ENCODE measurements at places on chromosomes 5 and 9.

DNA sequence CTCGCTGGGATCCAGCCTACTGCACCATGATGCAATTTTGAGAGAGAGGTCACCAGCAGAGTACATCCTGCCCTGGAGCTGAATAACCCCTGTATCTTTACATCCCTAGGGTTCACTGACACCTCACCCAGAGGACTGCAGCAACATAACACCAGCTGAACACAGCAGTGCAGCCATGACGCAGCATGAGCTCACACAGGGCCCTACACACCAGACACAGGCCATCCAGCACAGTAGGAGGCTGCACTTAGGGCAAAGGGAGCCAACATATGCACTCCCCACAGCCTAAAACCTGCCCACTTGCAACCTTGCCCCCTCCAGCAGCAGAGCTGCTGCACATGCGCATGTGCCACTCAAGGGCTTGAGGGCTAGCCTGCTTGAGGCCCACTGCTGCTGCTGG lies 157.3 kb upstream of the SMARCA2 start:
- no peak for DNase-seq

DNA sequence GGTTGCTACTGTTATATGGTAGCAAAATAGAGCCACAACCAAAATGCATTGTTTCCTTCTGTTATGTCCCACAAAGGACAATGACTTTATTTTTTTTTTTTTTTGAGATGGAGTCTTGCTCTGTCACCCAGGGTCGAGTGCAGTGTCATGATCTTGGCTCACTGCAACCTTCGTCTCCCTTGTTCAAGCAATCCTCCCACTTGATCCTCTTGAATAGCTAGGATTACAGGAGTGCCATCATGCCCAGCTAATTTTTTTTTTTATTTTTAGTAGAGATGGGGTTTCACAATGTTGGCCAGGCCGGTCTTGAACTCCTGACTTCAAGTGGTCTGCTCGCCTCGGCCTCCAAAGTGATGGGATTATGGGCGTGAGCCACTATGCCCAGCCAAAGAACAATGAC lies 527.7 kb upstream of the SGCD start:
- no peak for DNase-seq

GRCh38 chr5:158224253-158224652 lies 365.3 kb upstream of the CLINT1 start:
- no peak for DNase-seq

GRCh38 chr5:69105996-69106906 lies 12.4 kb downstream of the SLC30A5 start:
- no peak for DNase-seq
